WTC11 (cell line): ENCODE measurements at places on chromosomes 1 and 21.

DNA sequence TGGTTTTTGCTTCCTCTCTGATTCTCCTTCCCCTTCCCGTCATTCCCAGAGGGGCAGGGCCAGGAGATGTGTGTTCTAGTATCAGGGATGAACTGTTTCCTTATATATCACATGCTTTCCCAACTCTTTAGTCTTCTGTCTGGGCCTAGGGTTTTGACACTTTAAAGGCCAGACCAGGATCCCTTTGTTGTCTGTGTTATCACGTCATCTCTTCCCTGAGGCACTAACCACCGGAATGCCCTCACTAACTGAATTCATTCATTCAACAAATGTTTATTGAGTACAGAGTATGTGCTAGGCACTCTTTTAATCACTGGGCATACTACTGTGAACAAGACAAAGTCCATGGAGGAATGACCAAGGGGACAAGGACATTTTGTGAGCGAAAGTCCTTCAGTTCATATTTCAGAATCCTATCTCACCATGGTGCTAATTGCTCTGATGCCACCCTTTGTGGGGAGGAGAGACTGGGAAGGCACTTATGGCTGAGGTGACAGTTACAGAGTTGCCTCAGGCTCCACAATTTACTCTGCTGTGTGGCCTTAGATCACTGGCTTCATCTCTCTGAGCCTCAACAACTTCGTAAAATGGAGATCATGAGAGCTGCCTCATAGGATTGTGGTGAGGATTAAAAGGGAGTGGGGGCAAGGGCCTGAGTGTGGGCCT is 12.0 kb upstream of the ZNF362 start:
- no peak for DNase-seq

DNA sequence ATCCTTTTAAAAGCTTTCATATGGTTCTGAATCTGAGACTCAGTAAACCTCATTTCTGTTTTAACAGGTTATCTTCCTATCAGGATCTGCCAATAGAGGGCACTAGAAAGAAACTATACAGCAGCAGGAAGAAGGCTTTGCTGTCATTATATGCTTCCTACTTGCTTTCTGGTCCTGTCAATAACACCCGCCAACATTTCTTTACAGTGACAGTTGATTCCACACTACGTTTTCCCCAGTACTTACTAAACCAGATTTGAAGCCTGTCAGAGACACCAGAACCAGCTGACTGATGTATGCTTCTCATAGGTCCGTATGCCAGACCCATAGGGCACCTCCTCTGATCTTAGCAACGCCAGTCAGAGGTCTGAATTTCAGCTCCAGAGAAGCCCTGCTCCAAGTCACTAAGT is 341.0 kb upstream of the NEGR1 start:
- DNase-seq, result no peak

DNA sequence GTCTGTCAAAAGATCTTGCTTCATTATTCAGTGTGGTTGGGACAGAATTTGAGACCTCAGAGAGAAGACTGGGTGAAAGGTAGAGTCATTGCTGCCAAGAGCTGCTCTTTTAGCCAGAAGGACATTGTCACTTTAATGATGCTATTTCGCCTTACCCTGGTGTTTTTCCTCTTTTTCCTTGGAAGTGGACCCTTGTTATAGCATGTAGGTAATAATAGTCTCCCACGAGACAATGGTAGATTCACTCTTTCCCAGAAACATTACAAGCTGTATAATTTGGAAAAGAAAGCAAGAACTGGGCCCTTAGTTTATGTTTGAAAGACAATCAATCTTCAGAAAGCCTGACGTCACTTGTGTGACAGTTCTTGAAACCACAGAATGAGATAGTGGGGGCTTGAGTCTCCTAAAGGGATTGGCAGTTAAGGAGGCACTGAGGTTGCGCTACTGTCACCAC is 3.8 kb downstream of the SERTAD4 start:
- no peak for DNase-seq

GRCh38 chr1:34403156-34403555 is 226.4 kb downstream of the C1orf94 start:
- no peak for DNase-seq

GRCh38 chr1:85544689-85545215 is 35.8 kb upstream of the CCN1 start:
- DNase-seq, result no peak

- DNase-seq, result no peak
Measured at GRCh38 chr1:183830389-183830788, 25.5 kb downstream of the RGL1 start.

DNA sequence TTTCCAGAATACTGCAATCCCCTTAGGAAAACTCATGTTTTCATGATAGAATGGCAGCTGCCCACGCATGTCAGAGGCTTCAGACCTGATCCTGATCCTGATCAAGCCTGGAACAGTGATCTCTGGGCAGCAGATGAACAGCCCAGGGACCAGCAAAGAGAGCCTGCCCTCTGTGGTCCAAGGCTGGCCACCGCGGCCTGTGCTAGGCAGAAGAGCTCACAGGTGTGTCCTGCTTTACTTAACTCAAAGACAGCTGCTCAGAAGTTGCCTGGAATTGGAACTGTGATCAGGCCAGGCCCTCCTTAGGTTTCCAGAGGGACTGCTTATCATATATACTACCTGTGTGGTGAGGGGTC is 21.2 kb upstream of the BCAR3 start:
- DNase-seq, result no peak

GRCh38 chr1:194268839-194269238 is 1082.4 kb upstream of the B3GALT2 start:
- DNase-seq, result no peak

DNA sequence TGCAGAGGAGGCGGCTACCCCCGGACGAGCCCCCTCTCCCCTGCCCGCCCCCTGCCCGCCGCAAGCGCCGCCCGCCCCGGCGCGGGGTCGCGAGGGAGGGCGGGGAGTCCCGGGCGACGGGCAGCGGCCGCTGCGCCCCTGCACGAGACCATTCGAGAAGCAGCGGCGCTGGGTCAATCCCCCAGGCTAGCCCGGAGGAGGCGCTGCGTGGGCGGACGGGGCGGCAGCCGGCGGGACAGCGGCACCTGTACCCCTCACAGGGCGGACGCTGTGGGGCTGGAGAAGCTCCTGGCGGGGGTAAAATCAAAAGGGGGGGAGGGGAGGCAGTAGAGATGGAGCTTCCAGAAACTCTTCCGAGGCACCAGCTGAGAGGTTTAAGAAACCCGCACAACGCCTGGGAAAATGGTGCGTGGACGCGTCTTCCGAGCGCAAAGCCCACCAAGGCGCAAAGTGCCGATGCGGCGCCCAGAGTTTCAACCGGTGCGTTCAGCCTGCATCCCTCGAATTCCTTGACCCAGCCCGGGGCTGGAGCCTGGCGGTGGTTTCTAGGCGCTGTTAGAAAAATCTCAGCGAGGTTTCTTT is at the start of gene PLPPR5:
PLPPR5 (minus strand) TSS at position 1 of the 582 bp plus-strand sequence. CDS start 190 bp downstream, outside the sequence.
- DNase-seq, result peak; percentile 70

DNA sequence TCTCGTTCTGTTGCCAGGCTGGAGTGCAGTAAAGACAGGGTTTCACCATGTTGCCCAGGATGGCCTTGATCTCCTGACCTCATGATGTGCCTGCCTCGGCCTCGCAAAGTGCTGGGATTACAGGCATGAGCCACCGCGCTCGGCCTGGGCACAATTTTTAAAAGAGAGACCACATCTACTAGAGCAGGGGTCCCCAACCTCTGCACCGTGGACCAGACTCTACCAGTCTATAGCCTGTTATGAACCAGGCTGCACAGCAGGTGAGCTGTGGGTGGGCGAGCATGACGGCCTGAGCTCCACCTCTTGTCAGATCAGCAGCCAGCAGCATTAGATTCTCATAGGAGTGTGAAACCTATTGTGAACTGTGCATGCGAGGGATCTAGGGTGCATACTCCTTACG is 20.8 kb downstream of the TNNT2 start:
- no peak for DNase-seq

GRCh38 chr1:163271535-163271934 is 50.2 kb upstream of the NUF2 start:
- no peak for DNase-seq

- DNase-seq, result no peak
Measured at GRCh38 chr1:33640114-33640660, 167.7 kb downstream of the ZSCAN20 start.

- no peak for DNase-seq
Measured at GRCh38 chr1:19397217-19397945, 85.3 kb downstream of the SLC66A1 start.

DNA sequence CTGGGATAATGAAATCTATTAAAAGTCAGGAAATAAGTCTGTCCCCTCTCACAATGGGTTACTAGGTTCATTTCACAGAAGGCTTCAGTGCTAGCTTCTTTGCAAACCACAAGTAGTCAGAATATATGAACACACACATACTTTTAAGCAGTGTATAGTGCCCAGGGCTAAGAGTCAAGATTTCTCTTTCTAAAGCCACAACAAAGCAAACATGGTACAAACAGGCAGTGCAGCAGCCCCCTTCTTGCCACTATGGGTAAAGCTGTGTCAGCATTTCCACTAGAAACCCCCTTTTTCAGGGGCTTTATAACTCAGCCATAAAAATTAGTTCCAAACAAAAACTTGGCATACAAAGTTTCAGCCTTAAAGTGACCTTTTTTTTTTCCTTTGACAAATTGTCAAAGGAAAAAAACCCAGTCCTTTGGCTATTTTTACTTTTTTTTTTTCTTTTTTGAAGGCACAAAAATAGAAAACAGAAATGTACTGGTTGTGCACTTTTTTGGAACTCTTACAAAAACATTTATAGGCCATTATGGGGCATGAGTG is 315.4 kb downstream of the LMO4 start:
- no peak for DNase-seq

DNA sequence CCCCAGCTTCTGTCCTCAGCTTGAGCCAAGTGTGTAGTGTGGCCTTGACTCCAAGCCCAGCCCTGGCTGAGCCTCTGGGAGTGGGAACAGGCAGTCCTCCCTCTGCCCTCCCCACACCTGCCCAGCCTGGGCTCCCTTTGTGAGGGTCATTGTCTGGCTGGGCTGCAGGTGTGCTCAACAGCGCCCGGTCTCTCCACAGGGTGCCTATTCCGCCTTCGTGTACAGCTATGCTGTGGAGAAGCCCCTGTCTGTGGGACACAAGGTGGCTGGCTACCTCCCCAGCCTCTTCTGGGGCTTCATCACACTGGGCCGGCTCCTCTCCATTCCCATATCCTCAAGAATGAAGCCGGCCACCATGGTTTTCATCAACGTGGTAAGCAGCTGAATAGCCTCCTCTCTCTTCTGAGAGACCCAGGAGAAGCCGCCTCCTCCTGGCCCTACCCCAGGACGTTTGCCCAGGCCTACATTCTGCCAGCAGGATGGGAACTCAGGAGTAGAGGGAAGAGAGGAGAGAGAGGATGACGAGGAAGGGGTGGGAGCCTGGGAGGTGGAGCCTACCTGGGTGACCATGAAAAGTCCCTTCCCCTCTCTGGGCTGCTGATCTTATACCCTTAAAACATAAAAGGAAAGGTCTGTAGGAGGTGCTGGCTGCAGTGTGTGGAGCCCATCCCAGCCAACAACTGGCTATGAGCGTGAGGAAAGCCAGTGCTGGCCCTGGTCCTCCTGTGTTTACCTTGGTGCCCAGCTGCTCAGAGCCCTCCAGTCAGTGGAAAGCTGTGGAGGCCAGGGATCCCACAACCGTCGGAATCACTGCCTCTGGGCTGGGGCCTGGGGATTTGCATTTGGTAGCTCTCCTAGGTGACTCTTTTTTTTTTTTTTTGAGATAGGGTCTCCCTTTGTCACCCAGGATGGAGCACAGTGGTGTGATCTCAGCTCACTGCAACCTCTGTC is 45.7 kb downstream of the ELK4 start:
- no peak for DNase-seq

DNA sequence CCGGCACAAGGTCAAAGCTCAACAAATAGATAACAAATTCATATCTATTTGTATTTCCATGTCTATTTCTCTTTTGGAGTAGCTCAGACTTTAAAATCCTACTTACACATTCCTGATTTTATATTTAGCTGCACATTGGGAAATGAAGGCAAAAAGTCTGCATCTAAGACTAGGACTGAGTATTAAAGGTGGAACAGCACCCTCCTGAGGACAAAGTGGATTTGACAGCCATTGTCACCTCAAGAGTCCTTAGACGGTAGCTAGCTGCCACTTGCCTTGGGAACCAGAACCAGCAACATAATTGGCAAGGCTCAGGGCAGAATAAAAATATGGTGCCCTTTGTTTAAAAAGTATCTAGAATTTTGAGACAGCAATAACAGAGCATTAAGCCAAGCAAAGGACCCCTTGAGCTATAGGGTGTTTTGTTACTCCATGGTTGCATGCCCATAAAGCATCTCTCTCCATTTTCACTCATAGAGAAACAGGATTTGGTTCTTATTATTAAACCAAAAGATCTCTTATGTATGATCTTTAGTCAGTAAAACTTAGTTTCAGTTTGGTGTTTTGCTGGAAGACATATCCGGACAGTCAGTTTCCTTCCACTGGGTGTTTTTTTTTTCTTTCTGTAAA is 30.0 kb upstream of the SGIP1 start:
- peak; percentile 59 for DNase-seq

DNA sequence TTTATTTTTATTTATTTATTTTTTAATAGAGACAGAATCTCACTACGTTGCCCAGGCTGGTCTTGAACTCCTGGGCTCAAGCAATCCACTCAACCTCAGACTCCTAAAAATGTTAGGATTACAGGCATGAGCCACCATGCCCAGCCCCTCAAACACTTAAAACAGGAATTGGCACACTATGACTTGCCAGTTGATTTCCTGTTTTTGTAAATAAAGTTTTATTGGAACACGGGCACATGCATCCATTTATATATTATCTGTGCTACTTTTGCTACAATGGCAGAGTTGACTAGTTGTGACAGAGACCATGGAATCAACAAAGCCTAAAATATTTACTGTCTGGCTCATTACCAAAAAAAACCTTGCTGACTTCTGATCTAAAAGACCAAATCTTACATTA is 16.0 kb upstream of the YRDC start:
- no peak for DNase-seq

DNA sequence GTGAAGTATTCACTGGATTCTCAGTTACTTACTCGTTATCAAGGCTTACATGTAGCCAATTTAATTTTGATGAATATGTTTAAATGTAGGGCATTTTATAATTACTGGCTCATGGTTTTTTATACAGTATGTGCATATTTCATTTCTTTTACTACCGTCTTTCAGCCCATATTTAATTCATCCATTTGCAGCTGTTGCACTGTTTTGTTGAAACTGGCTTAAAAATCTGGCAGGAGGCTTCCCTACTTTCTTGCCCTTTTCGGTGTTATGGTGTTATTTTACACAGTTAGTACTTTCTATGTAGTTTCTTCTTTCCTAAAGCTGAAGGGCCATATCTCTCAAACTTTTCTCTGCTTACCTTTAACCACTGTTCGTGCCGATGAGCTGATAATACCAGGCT is 54.2 kb downstream of the ITSN1 start:
- DNase-seq, result no peak

GRCh38 chr1:94394247-94394646 is 23.9 kb upstream of the ABCD3 start:
- no peak for DNase-seq
